ENCODE measurements at places on chromosomes 16 and 17. TPM values are rescaled to one million over a fixed set of nuclear protein-coding genes. Genes with fewer than 3 reads are reported as not detected.

Gene HS3ST3A1
- total RNA-seq = 0.24 TPM

Gene PRSS27
- total RNA-seq = 1.1 TPM

Gene CD300A
- not detected for total RNA-seq

Gene TVP23C
- total RNA-seq = 10.2 TPM

Gene KDM8
- total RNA-seq = 3.0 TPM

Gene CCDC154
- 0.05 TPM for total RNA-seq

Gene MRPS7
- total RNA-seq = 169 TPM

Gene AOC3
- 1.4 TPM for total RNA-seq

Gene GPATCH8
- total RNA-seq = 22.6 TPM

Gene MYADML2
- not detected for total RNA-seq

Gene ABI3
- not detected for total RNA-seq

Gene JPT2
- total RNA-seq = 195 TPM

Gene MT1F
- 26.2 TPM for total RNA-seq

Gene SMIM22
- total RNA-seq = not detected

Gene TBX2
- total RNA-seq = 3.7 TPM

Gene ABCA6
- not detected for total RNA-seq

Gene HOXB9
- 7.2 TPM for total RNA-seq

Gene PKMYT1
- 89.7 TPM for total RNA-seq

Gene CACNG3
- total RNA-seq = not detected

Gene GAST
- total RNA-seq = not detected

Gene KRTAP4-6
- not detected for total RNA-seq

Gene CDK5R1
- total RNA-seq = 4.8 TPM

Gene CACNB1
- 6.4 TPM for total RNA-seq

Gene IRX5
- total RNA-seq = 2.2 TPM

Gene CLDN9
- 0.29 TPM for total RNA-seq

Gene ATF7IP2
- total RNA-seq = 12.7 TPM

Gene CACNG1
- total RNA-seq = not detected

Gene IL17C
- total RNA-seq = not detected

Gene OSGIN1
- total RNA-seq = 26.7 TPM

Gene SSTR5
- 0.49 TPM for total RNA-seq

Gene OR3A2
- not detected for total RNA-seq

Gene QRICH2
- 0.78 TPM for total RNA-seq

Gene SPATA32
- total RNA-seq = 0.09 TPM

Gene TP53TG3F
- total RNA-seq = not detected

Gene ARSG
- total RNA-seq = 2.1 TPM

Gene SYT17
- 9.2 TPM for total RNA-seq

Gene PLK1
- 163 TPM for total RNA-seq

Gene MILR1
- total RNA-seq = 1.9 TPM

Gene FBXW10
- total RNA-seq = 1.1 TPM

Gene LITAF
- 190 TPM for total RNA-seq

Gene PLLP
- total RNA-seq = 1.4 TPM

Gene OTOA
- total RNA-seq = 0.14 TPM

Gene TNFRSF13B
- not detected for total RNA-seq

Gene CDH3
- 0.19 TPM for total RNA-seq

Gene MYH2
- total RNA-seq = not detected

Gene MT2A
- total RNA-seq = 2,109 TPM

Gene CLDN7
- 1.9 TPM for total RNA-seq

Gene MEFV
- total RNA-seq = not detected

All from A549 treated with GW870086 at 1 μM for 4 hours (cell line).